ENCODE measurements at places on chromosomes 2 and 18.

- DNase-seq: no peak
These were observed 694.8 kb upstream of the SLC39A10 start for GRCh38 chr2:194962254-194962653.

DNA sequence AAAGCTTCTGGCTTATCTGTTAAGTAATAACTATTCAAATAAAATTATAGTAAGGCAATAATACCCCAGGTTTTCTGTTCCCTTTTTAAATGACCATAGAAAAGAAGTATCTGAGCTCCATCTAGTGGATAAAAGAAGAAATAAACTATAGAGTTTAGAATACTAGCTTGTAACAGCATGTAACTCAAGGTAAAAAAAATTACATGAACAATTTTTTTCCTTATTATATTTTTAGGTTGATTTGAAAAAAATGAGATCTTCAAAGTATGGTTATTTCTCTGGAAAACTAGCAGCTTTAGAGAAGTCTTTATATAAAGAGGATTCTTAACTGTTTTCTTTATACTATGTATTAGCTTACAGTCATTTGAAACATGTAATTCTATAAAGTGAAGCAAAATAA is 58.1 kb downstream of the NCKAP1 start:
- no peak for DNase-seq

- no peak for DNase-seq
These were observed 36.3 kb downstream of the ST8SIA5 start for GRCh38 chr18:46720521-46720920.

DNA sequence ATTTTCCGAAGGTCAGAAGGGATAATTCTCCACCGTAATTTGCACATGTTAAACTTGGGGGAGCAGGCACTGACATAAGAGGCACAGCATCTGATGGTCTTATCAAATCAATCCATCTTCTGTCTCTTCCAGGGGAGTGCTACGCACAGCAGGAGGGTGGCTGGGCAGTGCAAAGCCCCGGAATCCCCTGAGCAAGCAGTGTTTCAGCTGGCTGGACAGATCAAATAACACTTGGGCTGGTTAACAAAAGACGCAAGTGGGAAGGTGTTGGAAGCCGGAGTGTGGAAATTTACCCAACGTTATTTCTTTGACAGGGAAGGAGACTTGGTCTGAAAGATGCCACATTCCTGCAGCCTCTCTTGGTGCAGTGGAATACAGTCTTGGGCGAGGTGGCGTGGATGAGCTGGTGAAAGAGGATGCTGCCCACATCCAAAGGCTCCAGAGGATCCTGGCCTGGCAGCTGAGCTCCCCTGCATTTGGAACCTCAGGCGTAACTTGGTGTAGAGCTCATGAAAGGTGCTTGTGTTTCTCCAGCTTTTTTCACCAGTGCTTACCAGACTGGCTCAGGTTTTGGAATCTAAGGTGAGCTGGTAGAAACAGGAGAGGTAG is 103.0 kb downstream of the MAPK4 start:
- no peak for DNase-seq

- DNase-seq: no peak
These were observed 123.6 kb downstream of the LRATD1 start for GRCh38 chr2:14756122-14756541.

- peak; percentile 60 for DNase-seq
These were observed 97.6 kb upstream of the SLC39A10 start for GRCh38 chr2:195559431-195559914.

- no peak for DNase-seq
These were observed 280.4 kb downstream of the TDRD15 start for GRCh38 chr2:21404137-21404536.

DNA sequence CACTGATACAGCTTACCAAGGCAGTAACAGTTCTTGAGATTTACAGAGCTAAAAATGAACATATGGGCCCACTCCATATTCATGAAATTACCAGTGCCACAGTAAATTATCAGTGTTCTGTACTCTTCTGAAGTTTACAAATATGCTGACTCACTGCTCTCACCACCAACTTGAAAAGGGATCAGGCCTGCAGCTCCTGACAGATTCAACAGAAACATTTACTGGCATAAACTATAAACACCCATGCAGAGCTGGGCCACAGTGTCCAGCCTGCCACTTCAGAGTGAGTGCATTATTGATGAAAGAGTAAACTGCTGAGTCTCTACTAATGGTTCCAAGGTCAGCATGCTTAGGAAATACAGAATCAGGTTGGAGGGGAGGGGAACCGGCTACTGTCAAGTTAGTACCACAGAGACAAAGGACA is 83.1 kb downstream of the FARSB start:
- DNase-seq: no peak

DNA sequence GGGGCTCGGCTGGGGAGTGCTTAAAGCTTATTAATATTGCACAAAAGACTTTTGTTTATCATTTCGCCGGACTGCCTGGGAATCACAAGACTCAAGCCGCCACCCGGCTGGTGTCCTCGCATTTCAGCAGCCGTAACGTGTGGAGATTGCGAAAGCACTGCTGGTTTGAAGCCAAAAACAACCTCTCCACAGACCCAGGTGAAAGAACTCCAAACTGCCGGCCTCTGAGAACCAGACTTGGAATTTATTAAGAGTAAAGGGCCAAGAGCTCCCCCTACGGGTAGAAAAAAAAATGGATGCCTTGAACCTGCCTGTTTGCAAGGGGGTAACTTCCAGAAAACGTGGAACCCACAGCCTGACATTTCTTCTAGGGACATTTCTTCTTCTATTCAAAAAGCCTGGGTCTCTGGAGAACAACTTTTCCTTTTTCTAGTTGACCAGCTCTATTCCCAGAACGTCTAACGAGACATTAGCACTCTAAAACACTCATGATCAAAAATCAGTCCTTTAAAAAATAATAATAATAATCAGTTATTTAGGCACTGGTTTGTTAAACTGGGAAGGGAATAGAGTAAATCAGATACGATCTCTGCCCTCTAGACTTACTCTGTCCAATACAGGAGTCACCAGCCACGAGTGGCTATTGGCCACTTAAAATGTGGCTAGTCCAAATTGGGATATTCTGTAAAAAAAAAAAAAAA is 216.3 kb downstream of the C1D start:
- DNase-seq: no peak

GRCh38 chr2:221513232-221513631 is 58.9 kb downstream of the EPHA4 start:
- no peak for DNase-seq

GRCh38 chr2:157839162-157839801 is 36.8 kb downstream of the ACVR1 start:
- DNase-seq: no peak

DNA sequence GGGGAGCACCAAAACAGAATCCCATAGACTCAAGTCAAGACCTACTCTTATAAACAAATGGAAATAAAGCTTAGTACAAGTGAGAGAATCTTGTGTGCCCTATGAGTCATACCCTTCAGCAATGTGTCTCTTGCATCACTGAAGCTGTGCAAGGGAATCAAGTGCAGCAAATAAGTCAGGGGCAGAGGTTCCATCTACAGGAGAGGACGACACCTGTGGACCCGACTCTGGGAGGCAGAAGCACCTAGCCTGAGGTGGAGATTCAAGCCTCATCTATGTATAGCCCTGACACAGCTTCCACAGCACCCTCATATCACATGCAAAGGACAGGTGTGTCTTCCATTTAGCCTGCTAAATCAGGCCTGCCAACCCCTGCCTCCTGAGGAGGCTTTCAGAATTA is 298.2 kb downstream of the CNTNAP5 start:
- DNase-seq: no peak

- no peak for DNase-seq
These were observed 209.3 kb downstream of the AKAIN1 start for GRCh38 chr18:4987452-4988405.

DNA sequence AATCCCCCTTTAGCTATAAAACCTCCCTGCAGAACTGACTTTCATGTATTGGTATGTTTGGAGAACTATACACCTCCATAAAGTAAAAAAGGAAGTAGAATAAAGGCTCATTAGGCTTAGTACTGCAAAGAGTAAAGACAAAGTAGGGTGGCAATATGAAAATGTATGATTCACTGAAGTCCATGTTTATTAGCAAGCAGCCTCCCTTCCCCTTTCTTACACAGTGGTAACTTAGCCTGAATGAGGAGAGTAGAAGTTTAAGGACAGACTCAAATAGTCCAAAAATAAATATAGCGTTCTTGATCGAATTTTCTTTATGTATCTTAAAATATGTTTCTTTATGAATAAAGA is 1.5 kb downstream of the ZNF804A start:
- DNase-seq: no peak

DNA sequence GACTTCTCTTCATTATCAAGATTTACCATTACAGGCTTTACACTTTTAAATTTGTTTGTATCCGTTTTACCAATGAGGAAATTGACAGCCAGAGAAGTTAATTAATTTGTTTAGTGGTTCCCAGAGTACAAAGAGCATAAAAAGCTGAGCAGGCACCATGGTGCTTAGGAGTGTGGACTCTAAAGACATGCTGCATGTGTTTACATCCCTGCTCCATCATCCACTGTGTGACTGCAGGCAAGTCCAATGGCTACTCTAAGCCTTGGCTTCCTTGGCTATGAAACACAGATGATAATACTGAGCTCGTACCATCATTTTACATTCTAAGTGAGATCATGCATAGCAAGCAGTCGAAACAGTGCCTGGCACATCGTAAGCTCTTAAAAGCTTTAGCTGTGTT is 108.0 kb upstream of the SLC35G4 start:
- DNase-seq: no peak

DNA sequence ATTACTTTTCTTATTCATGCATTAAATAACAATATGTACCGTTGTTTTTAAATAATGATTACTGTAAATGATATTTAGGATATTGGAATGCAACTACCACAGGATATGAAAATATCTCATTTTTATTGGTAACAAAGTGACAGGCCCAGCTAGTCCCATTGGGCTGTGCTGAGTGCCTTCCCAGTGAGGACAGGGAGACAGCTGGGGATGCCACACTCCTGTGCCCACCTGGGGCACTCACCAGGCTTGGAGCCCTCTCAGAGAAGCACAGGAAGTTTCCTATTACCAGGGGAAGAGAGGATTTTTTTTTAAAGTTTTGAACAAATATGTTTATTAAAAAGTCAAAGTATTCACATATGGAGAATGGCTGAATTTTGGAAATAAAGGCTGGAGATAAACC is 48.9 kb downstream of the PARD6G start:
- no peak for DNase-seq

DNA sequence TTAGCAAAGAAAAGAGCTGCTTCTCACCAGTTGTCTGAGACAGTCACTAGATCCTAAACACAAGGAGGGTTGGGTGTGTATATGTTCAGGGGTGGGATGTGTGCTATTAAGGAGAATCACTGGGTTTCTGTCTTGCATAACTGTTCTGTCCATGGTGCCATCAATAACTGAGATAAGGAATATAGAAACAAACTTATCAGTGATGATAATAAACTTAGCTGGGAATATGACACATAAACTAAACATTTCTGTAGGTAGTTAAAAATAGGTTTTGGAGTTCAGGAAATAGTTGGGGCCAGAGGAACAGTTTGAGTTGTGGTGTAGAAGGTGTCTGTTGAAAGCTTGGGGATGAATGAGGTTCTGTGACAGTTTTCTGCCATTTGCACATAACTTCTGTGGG is 17.4 kb downstream of the NAPG start:
- no peak for DNase-seq

DNA sequence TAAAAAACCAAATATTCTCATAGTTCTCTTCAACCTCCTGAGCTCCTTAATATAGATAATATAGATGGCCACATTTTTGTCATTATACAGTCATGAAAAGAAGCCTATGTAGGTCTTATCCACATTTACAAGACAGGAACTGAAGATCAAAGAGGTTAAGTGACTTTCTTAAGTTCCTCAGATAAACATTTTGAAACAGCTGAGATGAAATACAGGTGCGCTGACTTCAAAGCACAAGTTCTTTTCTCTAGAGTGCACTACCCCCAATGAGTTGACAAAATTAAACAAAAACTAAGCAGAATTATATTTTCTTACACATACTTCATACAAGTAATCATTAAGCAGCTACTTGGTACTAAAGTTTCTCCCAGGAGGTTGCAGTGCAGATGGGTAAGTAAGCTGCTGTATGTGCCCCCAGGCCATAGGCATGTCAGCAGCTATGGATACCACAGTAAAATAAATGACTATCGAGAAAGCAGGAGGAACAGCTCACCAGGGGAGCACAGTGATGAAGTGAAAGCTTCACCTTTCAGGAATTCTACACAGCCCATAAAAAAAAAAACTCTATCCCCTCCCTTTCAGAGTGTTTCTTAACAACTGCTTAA is 199.8 kb downstream of the DPP10 start:
- DNase-seq: no peak

GRCh38 chr2:130135692-130136541 is 6.9 kb upstream of the POTEF start:
- no peak for DNase-seq

DNA sequence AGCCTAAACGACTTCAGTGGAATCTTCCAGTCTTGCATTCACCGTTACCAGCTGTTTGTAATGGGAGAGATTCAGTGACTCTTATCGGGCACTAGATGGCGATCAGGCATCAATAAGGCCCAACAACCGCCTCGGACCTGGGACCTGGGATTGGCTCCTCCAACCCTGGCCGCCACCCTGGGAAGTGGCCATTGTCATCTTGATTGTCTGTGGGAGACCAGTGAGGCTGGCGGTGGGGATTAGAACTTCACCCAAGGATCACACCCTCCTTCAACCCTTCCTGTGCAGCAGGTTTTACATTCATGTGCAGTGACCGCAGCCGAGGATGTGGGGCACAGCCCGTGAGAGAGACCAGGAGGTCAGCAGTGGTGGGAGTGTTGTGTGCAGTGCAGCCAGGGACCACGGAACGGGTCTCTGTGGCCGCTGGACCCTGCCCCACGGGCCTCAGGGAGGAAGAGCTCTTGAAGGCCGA is 85.3 kb downstream of the SPP2 start:
- DNase-seq: no peak

- DNase-seq: no peak
These were observed 62.8 kb downstream of the MYO1B start for GRCh38 chr2:191308026-191308425.

- DNase-seq: no peak
These were observed 86.8 kb downstream of the SEMA4F start for GRCh38 chr2:74740741-74741431.

- no peak for DNase-seq
These were observed 419.6 kb downstream of the DLGAP1 start for GRCh38 chr18:4035521-4035920.

- no peak for DNase-seq
These were observed 167.4 kb upstream of the STON1 start for GRCh38 chr2:48362515-48362914.

GRCh38 chr2:231300722-231301076 is 94.8 kb upstream of the B3GNT7 start:
- DNase-seq: no peak

- no peak for DNase-seq
These were observed 868.5 kb downstream of the RNF144A start for GRCh38 chr2:7785700-7786099.

- no peak for DNase-seq
These were observed 17.4 kb upstream of the DNAJC10 start for GRCh38 chr2:182698671-182699070.

DNA sequence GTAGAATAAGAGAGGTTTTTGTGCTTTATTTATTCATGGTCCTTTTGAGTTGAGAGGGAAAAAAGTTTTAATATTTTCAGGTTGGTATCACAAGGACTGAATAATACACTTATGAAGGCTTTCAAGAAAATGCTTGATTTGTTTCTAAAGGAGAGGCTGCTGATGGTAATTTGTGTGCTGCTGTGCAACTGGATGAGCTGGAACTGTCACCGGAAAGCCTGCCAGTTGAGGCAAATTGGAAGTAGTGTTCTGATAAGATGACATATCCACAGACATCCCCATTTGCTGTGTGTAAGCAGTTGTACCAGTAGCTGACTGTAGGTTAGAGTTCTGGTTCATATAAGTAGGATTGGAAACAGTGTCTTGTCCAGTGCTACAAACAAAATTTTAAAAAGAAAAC is 21.6 kb upstream of the CACNB4 start:
- no peak for DNase-seq

- DNase-seq: no peak
These were observed 173.0 kb downstream of the DDX1 start for GRCh38 chr2:15764683-15765011.
